Esophagus muscularis mucosa (tissue), 4 donors: ENCODE measurements at places on chromosomes 11 and 22.

DNA sequence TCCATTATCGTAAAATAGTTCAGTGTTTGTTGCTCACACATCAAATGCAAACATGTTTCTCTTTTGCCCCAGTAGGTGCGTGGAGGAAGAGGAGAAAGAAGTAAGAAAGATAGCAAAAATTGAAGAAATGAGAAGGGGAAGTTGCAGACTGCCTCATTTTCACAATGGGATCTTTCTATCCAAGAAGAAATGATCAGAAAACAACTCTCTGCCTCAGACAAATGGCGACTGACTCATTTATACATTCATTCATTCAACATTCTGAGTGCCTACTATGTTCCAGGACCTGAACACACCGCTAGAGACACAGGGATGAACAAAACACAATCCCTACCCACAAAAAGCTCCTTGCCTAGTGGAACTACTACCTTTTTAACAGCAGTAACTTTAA lies 367 bp downstream of the HPS5 start:
- peak overlapping the region; percentile 94 for H3K27ac ChIP-seq
- H3K27me3 ChIP-seq, result no peaks in the 10 kb centered on the region
- H3K4me3 ChIP-seq, result peak overlapping the region; percentile 95
- peaks cover 12% of the 10 kb centered on the region for H3K36me3 ChIP-seq
- peaks cover 33% of the 10 kb centered on the region for H3K4me1 ChIP-seq

DNA sequence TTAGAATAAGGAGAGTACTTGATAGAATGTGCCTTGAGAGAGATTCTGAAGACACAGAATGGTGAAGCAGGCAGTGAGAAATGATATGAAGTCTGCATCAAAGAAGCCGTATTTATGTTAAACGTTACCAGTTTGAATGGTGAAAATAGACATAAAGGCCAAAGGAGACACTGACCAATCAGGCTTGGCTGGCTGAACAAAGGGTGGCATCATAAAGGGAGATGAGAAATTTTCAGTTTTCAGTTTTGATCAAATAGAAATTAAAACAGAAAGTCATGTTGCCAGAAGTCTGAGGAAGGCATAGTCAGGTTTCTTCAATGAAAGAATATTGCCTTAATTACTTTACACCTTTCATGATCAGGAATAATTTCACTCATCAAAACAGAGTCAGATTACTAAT lies 6.6 kb downstream of the OR51F1 start:
- H3K27ac ChIP-seq, result no peak overlapping the region
- H3K27me3 ChIP-seq, result no peaks in the 10 kb centered on the region
- no peaks in the 10 kb centered on the region for H3K4me1 ChIP-seq

- no peak for DNase-seq
- peaks cover 58% of the 10 kb centered on the region for H3K4me1 ChIP-seq
- peak overlapping the region; percentile 86 for H3K4me3 ChIP-seq
- H3K27me3 ChIP-seq, result no peaks in the 10 kb centered on the region
- no peaks in the 10 kb centered on the region for H3K36me3 ChIP-seq
These were observed 599 bp downstream of the SIK3 start for GRCh38 chr11:117097389-117098268.

- H3K27ac ChIP-seq, result no peak overlapping the region
- no peaks in the 10 kb centered on the region for H3K36me3 ChIP-seq
- H3K4me1 ChIP-seq, result peaks cover 27% of the 10 kb centered on the region
- no peak for DNase-seq
- H3K27me3 ChIP-seq, result no peaks in the 10 kb centered on the region
These were observed 27.2 kb upstream of the PPARA start for GRCh38 chr22:46122980-46123693.

DNA sequence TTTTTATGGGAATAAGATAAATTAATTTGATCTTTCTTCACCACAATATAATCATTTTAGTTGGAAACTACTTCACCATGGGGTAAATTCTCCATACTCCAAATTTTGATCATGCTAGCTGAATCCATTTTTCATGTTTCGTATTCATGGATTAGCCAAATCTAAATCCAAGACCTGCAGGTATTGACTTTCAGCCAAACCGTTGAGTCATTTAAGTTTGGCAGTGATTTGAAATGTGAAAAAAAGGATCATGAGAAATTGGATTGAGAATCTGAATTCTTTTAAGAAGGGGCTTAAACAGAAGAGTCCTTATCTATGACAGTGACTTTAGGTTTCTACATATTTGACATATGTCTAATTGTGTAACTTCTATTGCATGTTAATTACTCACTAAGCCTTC lies 5.3 kb downstream of the GAS2 start:
- DNase-seq, result no peak
- no peaks in the 10 kb centered on the region for H3K36me3 ChIP-seq
- H3K27ac ChIP-seq, result no peak overlapping the region
- H3K4me3 ChIP-seq, result no peak overlapping the region
- peaks cover 5% of the 10 kb centered on the region for H3K4me1 ChIP-seq
- no peaks in the 10 kb centered on the region for H3K27me3 ChIP-seq

GRCh38 chr22:30596886-30597285 lies 5.2 kb upstream of the PES1 start:
- no peaks in the 10 kb centered on the region for H3K27me3 ChIP-seq
- H3K27ac ChIP-seq, result no peak overlapping the region
- no peaks in the 10 kb centered on the region for H3K36me3 ChIP-seq

DNA sequence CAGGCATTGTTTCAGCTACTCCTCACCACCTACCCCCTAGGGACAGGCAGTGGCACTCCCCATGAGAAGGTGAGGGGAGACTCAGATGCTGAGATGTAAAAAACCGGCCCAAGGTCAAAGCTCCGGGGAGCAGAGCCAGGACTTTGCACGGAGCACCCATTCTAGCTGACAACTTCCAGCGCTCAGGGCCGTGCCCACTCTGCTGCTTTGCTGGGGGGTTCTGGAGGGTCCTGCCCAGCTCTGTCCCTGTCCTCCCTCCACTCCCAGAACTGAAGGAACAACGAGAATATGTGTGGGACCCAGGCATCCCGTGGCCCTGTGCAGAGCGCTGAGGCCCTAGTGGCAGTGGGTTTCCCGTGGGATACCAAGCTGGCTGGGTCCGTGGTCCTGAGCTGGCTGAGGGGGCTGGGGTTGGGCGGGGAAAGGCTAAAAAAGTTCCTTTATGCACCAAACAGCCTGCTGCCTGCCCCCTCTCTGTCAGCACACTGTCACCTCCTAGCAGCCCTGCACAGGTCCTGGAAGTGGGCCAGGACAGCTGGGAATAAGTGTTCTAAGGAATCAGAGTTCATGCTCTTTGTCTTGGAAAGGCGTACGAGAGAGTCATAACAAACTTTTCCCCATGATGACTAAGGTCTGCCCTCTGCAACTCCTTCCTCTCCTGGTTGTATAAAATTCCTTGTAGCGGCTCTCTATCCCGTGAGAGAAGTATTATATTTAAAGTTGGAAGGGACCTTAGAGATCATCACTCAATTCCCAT lies 1.9 kb downstream of the MS4A10 start:
- H3K27me3 ChIP-seq, result no peaks in the 10 kb centered on the region
- H3K4me3 ChIP-seq, result no peak overlapping the region
- H3K36me3 ChIP-seq, result no peaks in the 10 kb centered on the region
- H3K27ac ChIP-seq, result no peak overlapping the region
- DNase-seq, result no peak

GRCh38 chr22:37556710-37557109 lies 3.6 kb upstream of the CDC42EP1 start:
- peaks cover 45% of the 10 kb centered on the region for H3K4me1 ChIP-seq
- no peaks in the 10 kb centered on the region for H3K27me3 ChIP-seq
- no peaks in the 10 kb centered on the region for H3K36me3 ChIP-seq
- H3K27ac ChIP-seq, result no peak overlapping the region
- no peak overlapping the region for H3K4me3 ChIP-seq

DNA sequence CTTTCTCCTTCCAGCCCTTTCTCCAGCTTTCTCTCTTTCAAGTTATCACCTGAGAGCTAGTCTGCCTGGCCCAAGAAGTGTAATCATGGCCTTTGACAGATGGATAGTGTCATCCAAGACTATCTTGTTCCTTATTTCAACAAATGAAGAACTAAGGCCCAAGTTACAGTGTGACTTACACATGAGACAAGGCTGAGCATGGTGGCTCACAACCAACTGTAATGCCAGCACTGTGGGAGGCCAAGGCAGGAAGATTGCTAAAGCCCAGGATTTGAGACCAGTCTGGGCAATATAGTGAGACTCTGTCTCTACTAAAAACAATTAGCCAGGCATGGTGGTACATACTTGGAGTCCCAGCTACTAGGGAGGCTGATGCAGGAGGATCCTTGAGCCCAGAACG lies 3.7 kb upstream of the RANGAP1 start:
- H3K4me1 ChIP-seq, result peaks cover 30% of the 10 kb centered on the region

GRCh38 chr11:76832361-76832760 lies 28.4 kb upstream of the ACER3 start:
- DNase-seq, result no peak
- no peaks in the 10 kb centered on the region for H3K27me3 ChIP-seq
- no peaks in the 10 kb centered on the region for H3K36me3 ChIP-seq
- no peak overlapping the region for H3K4me3 ChIP-seq

GRCh38 chr11:108511851-108512474 lies 13.8 kb upstream of the POGLUT3 start:
- no peaks in the 10 kb centered on the region for H3K4me1 ChIP-seq
- H3K36me3 ChIP-seq, result peaks cover 8% of the 10 kb centered on the region
- H3K27me3 ChIP-seq, result no peaks in the 10 kb centered on the region
- no peak overlapping the region for H3K4me3 ChIP-seq

GRCh38 chr11:11969380-11970215 lies 38.8 kb downstream of the DKK3 start:
- H3K27ac ChIP-seq, result peak overlapping the region; percentile 2
- H3K27me3 ChIP-seq, result no peaks in the 10 kb centered on the region
- H3K4me1 ChIP-seq, result peaks cover 60% of the 10 kb centered on the region
- H3K4me3 ChIP-seq, result no peak overlapping the region
